Non-pigmented ciliary epithelial cell (primary cell): ENCODE measurements at places on chromosomes 11 and 22.

- DNase-seq: no peak
These were observed 569 bp upstream of the YPEL1 start for GRCh38 chr22:21736084-21736642.

DNA sequence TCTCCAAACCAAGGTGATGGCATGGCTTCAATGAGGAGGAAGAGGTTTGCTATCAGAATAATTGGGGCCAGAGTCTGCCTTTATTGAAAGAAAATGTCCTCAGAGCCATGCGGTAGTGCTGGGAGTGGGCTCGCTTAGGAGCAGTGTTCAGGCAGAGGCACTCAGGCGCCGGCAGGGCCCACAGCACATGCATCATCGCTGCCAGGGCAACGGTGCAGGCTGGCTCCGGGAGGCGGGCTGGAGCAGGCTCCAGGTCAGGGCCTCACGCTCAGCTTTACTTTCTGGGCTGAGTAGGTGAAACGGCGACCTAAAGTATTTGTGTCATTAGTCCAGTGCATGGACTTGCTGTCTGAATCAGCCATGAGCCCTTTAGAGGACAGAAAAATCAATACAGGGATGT is 169.9 kb upstream of the CCDC90B start:
- DNase-seq: no peak

DNA sequence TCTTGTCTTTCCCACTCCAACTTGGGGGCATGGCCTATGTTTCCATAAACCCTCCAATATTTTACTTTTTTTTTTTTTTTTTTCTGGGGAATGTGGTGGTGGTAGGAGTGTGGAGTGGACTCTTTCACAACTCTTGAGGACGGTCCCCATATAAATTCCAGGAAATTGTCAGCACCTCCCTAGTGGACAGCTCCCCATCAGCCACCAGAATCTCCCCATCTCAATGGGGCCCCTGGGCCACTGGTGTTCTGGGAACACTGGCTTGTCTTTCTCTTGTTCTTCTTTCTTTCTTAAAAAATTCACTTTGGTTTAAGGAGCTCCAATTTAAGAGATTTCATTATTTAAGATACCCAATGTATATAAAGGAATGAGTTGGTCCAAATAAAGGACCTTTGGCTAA is 74.1 kb downstream of the ADM start:
- DNase-seq: no peak

DNA sequence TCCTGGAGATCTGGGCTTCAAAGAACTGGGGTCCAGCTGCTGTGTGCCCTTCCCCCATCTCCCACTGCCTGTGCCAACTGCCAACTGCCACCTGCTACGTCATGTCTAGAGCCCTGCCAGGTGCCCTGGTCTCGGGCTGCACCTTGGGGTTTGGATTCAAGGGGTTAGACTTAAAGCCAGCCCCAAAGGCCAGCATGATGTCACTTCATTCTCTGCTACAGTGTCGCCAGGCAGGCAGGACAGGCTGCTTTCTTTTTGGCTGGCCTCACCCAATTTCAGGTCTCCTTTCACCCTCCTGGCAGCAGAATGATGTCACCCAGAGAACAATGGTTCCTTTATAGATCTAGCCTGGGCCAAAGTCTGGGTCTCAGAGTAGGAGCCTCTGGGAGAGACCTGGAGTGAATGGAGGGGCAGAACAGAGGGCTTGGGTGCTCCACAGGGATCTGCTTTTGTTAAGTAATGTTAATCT is 79.5 kb upstream of the CRYBB3 start:
- DNase-seq: no peak

DNA sequence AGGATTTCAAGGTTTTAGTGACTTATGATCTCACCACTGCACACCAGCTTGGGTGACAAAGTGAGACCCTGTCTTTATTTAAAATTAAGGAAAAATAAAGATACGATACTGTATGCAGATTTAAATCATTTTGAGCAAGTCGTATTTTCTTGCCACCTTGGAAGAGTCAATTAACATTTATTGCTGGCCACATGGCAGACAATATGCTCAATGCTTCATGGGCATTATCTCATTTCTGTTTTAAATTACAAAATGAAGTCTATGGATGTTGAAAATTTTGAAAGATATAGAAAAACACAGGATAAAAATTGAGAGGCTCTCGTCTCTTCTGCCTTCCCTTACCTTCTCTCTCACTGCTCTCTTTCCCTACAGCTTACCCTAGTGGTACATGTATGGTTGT is 349.0 kb upstream of the CCDC90B start:
- DNase-seq: no peak
